ENCODE measurements at places on chromosomes 5 and 9. TPM values are rescaled to one million over a fixed set of nuclear protein-coding genes. Genes with fewer than 3 reads are reported as not detected.

DNA sequence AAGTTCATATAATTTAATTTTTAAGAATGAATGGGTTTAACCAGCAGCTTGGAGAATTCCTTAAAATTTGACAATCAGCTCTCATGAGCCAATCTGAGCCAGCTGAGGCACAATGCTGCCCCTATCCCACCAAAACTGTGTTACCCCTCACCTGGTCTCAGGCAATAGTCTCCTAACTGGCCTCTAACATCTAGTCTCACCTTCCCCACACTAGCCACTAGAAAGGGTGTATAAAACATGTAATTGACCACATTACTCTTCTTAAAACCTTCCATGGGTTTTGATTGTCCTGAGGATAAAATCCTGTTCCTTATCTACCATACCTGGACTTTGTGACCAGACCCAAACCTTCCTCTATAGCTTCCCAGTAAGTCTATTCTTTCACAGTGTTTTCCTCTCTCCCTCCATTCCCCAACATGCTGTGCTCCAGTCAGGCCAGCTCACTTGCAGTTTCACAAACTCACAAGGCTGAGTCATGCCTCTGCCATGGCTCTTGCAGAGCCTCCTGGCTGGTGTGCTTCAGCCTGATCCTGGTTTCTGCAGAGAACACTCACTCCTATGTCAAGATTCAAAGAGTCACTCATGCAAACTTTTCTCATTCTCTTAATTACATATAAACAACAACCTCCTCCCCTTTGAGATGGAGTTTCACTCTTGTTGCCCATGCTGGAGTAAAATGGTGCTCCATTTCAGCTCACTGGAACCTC, 16.0 kb upstream of the ZCCHC7 start:
- H3K4me1 ChIP-seq, result peaks cover 33% of the 10 kb centered on the region
- DNase-seq, result no peak
- no peak overlapping the region for H3K27ac ChIP-seq
- H3K36me3 ChIP-seq, result peaks cover 8% of the 10 kb centered on the region
- H3K4me3 ChIP-seq, result no peak overlapping the region

DNA sequence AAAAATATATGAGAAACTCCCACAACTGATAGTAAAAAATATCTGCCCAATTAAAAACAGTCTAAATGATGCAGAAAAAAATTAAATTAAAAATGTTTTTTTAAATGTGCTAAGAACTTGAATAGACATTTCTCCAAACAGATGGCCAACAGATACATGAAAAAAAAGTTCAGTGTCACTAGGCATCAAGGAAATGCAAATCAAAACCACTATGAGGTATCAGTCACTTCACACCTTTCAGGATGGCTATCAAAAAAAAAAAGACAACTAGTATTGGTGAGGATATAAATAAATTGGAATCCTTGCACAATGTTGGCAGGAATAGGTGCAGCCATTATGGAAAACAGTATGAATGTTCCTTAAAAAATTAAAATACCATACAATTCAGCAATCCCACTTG, 16.6 kb downstream of the ZNF131 start:
- H3K4me1 ChIP-seq, result peaks cover 54% of the 10 kb centered on the region
- no peaks in the 10 kb centered on the region for H3K36me3 ChIP-seq
- no peak for DNase-seq
- H3K4me3 ChIP-seq, result no peak overlapping the region
- H3K27me3 ChIP-seq, result no peaks in the 10 kb centered on the region

- no peak overlapping the region for H3K4me3 ChIP-seq
- no peaks in the 10 kb centered on the region for H3K36me3 ChIP-seq
- no peak for DNase-seq
- no peak overlapping the region for H3K27ac ChIP-seq
- H3K27me3 ChIP-seq, result no peaks in the 10 kb centered on the region
Observed at GRCh38 chr9:110116543-110116885, 91.4 kb downstream of the C9orf152 start.

GRCh38 chr5:107968406-107968843, 297.7 kb upstream of the EFNA5 start:
- no peak overlapping the region for H3K4me3 ChIP-seq
- no peaks in the 10 kb centered on the region for H3K4me1 ChIP-seq
- no peak overlapping the region for H3K27ac ChIP-seq
- H3K27me3 ChIP-seq, result no peaks in the 10 kb centered on the region

The PCDHGA10 gene
- polyA plus RNA-seq, result not detected

DNA sequence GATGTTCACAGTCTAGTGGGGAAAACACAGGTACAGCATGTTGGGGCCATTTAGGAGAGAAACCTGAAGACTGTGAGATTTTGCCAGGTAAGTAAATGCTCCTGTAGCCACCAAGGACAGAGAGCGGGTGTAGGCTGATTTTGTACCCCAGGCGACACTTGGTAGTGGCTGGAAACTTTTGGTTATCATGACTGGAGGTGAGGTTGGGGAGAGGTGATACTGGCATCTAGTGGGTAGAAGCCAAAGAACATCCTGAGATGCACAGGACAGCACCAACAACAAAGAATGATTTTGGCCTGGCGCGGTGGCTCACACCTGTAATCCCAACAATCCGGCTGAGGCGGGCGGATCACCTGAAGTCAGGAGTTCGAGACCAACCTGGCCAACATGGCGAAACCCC, 38.8 kb upstream of the PWWP2A start:
- DNase-seq, result no peak
- no peak overlapping the region for H3K4me3 ChIP-seq
- H3K27me3 ChIP-seq, result no peaks in the 10 kb centered on the region
- no peak overlapping the region for H3K27ac ChIP-seq

The MARCHF11 gene
- polyA plus RNA-seq, result not detected

- H3K4me3 ChIP-seq, result no peak overlapping the region
- no peak for DNase-seq
- H3K27me3 ChIP-seq, result peaks cover 14% of the 10 kb centered on the region
- peaks cover 2% of the 10 kb centered on the region for H3K4me1 ChIP-seq
- H3K36me3 ChIP-seq, result no peaks in the 10 kb centered on the region
Observed at GRCh38 chr5:123304777-123305316, 118.4 kb downstream of the CEP120 start.

The IL13 gene
- not detected for polyA plus RNA-seq

- no peaks in the 10 kb centered on the region for H3K36me3 ChIP-seq
- H3K4me3 ChIP-seq, result no peak overlapping the region
- no peaks in the 10 kb centered on the region for H3K27me3 ChIP-seq
Observed at GRCh38 chr9:105278751-105279150, 34.3 kb downstream of the SLC44A1 start.

The IFNA13 gene
- polyA plus RNA-seq, result not detected

The SLC24A2 gene
- polyA plus RNA-seq, result not detected

DNA sequence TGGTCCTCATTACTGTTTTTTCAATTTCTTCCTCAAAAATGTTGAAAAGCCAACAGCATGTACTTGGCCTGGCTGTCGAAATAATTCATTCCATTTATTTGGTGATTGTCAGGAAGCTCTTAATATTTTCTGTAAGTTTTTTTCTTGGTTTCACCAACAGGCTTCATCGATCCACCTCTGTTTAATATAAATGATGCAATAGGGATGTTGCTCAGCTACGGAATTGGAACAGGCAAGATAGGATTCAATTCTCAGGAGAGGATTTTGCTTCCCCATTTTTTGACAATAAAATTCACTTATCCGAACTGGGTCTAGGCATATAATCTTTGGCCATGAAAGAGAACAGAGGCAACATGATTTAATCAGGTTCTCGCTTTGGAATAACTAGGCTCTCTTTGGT, 30.8 kb downstream of the C5 start:
- H3K36me3 ChIP-seq, result no peaks in the 10 kb centered on the region
- DNase-seq, result no peak
- no peaks in the 10 kb centered on the region for H3K4me1 ChIP-seq

The RNF183 gene
- polyA plus RNA-seq, result not detected

- H3K4me1 ChIP-seq, result no peaks in the 10 kb centered on the region
- H3K27me3 ChIP-seq, result no peaks in the 10 kb centered on the region
- no peaks in the 10 kb centered on the region for H3K36me3 ChIP-seq
Observed at GRCh38 chr5:104937598-104937997, 1375.0 kb upstream of the NUDT12 start.

- no peak overlapping the region for H3K27ac ChIP-seq
- H3K4me3 ChIP-seq, result no peak overlapping the region
- DNase-seq, result no peak
- H3K36me3 ChIP-seq, result peaks cover 51% of the 10 kb centered on the region
- H3K4me1 ChIP-seq, result peaks cover 22% of the 10 kb centered on the region
Observed at GRCh38 chr5:72326306-72326649, 6.1 kb downstream of the PTCD2 start.

GRCh38 chr9:112120030-112120341, 55.1 kb downstream of the SUSD1 start:
- no peaks in the 10 kb centered on the region for H3K27me3 ChIP-seq
- no peak overlapping the region for H3K4me3 ChIP-seq
- H3K27ac ChIP-seq, result no peak overlapping the region
- H3K36me3 ChIP-seq, result peaks cover 32% of the 10 kb centered on the region
- H3K4me1 ChIP-seq, result peaks cover 6% of the 10 kb centered on the region

DNA sequence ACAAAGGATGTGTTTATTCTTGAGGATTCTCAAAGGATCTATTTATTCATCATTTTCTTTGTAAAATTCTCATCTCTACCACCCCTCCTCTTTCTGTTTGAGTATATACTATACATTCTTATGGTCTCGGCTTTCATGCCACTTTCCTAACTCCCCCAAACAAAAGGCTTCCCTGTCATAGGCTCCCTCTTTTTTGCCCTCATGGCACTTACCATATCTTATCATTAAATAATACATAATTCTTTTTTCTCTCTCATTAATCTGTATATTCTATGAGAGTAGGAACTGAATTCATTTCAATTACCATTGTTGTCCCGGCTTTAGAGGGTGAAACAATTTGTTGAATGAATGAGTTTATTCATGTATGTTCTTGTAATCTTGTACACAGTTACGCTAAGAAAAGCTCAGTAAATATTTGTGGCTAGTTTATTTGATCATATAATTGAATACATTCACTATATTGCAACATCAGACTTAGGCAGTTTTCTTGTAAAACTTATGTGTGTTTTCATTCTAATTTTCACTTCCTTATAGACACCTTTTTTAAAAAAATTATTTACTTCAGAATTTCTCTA, 254.6 kb downstream of the EDIL3 start:
- DNase-seq, result no peak
- H3K4me1 ChIP-seq, result no peaks in the 10 kb centered on the region
- no peak overlapping the region for H3K27ac ChIP-seq
- no peaks in the 10 kb centered on the region for H3K36me3 ChIP-seq
- H3K27me3 ChIP-seq, result no peaks in the 10 kb centered on the region

The GABRA6 gene
- polyA plus RNA-seq, result not detected

The N4BP3 gene
- polyA plus RNA-seq, result 1.6 TPM

- peaks cover 74% of the 10 kb centered on the region for H3K36me3 ChIP-seq
Observed at GRCh38 chr5:150945486-150945885, 40.7 kb upstream of the ZNF300 start.

The ABCA2 gene
- 4.7 TPM for polyA plus RNA-seq

DNA sequence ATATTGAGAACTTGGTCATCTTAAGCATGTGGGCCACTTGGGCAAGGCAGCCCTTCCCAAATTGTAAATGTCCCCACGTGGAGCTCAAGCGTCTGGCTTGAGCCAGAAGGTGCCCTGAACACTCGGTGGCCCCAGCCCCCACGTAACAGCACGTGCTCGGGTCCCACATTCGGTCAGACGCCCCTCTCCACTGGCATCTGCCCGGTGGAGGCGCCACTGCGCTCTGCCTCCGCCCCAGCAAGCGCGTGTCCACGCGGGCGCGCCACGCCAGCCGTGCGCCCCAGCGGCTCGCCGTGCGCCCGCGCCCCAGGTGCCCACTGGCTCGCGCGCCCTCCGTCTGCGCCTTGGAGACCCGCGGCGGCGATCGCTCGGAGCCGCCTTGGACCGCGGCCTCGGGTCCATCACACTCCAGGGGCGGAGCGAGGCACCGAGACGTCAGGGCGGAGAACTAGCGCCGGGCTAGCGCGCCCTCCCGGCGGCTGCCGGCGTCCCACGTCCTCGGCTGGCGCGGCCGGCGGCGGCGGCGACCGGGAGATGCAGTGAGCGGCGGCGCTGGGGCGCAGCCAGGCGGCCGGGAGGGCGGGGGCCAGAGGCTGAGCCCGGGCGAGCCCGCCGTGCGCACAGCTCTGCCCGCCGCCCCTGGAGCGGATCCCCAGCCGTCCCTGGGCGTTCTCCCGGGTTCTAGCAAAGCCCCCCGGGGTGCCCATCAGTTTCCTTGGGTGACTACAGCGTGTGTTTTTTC, at the start of gene PALM2AKAP2:
TSS of gene PALM2AKAP2 (plus strand) at position 488 of the 742 bp plus-strand sequence. CDS start 291 bp downstream, outside the sequence.
- H3K4me3 ChIP-seq, result no peak within 1 kb of the TSS
- no peaks in the 10 kb centered on the region for H3K4me1 ChIP-seq
- DNase-seq, result no peak
- H3K27me3 ChIP-seq, result peaks cover 28% of the 10 kb centered on the region
- no peak within 1 kb of the TSS for H3K27ac ChIP-seq

The SCGB3A2 gene
- polyA plus RNA-seq, result not detected

The SLC6A3 gene
- polyA plus RNA-seq, result not detected

The CYSTM1 gene
- polyA plus RNA-seq, result 6.3 TPM

- H3K4me1 ChIP-seq, result no peaks in the 10 kb centered on the region
- H3K27ac ChIP-seq, result no peak overlapping the region
- no peaks in the 10 kb centered on the region for H3K27me3 ChIP-seq
Observed at GRCh38 chr5:65441800-65442199, 39.9 kb downstream of the ADAMTS6 start.

The CEL gene
- not detected for polyA plus RNA-seq

- peak overlapping the region; percentile 96 for H3K27ac ChIP-seq
- H3K27me3 ChIP-seq, result no peaks in the 10 kb centered on the region
- no peaks in the 10 kb centered on the region for H3K36me3 ChIP-seq
- peaks cover 9% of the 10 kb centered on the region for H3K4me1 ChIP-seq
- DNase-seq, result no peak
Observed at GRCh38 chr5:132556153-132556762, 519 bp upstream of the RAD50 start.

The WDR38 gene
- polyA plus RNA-seq, result not detected

The CCNJL gene
- not detected for polyA plus RNA-seq

The FBXW5 gene
- polyA plus RNA-seq, result 92.1 TPM

DNA sequence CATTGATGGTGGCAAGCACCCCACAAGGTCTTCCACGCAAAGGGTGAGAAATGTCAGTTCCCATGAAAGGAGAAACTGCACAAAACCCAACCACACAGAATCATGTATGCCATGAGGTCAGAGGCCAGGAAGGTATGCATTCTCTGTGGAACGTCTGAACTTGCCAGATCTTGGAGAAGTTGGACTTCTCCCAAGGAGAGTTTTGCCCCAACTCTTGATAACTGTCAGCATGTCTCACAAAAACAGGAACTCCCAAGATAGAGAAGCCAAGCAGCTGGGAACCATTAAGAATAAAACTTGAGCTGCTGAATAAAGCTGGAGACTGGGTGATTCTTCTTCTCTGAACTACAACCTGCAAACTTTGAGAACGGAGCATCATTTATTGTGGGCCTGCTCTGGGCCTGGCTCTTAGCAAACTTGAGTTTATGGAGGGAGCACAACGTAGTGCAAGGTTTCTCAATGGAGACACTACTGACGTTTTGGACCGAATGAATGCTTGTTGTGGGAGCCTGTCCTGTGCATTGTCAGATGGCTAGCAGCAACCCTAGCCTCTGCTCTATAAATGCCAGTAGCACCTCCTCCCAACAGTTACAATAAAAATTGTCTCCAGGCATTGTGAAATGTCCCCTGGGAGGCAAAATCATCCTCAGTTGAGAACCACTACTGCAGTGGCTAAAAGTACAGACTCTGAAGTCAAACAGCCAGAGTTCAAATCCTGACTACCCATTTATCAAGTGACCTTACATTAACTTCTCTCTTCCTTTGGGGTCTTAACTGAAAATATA, 193.5 kb downstream of the ACTL7B start:
- H3K27me3 ChIP-seq, result no peaks in the 10 kb centered on the region
- H3K36me3 ChIP-seq, result peaks cover 18% of the 10 kb centered on the region
- DNase-seq, result no peak
- H3K27ac ChIP-seq, result no peak overlapping the region

The TMCO6 gene
- polyA plus RNA-seq, result 20.5 TPM

The MELK gene
- polyA plus RNA-seq, result not detected
